ENCODE measurements at places on chromosomes 13 and 19.

- no peak for DNase-seq
These were observed 8.6 kb downstream of the ANO8 start for GRCh38 chr19:17325881-17326594.

- DNase-seq: no peak
These were observed 38.9 kb downstream of the DACH1 start for GRCh38 chr13:71828117-71828516.

DNA sequence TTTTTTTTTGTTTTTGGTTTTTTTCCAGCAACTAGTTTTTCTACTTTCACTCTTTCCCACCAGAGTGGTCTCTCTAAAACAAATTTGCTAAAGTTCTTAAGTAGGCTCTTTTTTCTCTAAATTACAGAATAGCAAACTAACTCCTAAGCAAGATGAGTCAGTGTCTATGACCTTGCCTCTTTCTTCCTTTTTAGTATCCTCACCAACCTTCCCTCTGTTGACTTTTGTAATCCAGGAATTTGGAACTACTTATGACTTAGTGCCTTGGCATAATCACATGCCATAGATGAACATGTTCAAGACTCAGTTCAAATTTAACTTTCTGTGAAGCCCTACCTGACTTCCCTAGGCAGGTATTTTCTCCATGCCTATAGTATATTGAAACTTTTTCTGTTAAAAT is 32.3 kb upstream of the AKAP11 start:
- DNase-seq: no peak

DNA sequence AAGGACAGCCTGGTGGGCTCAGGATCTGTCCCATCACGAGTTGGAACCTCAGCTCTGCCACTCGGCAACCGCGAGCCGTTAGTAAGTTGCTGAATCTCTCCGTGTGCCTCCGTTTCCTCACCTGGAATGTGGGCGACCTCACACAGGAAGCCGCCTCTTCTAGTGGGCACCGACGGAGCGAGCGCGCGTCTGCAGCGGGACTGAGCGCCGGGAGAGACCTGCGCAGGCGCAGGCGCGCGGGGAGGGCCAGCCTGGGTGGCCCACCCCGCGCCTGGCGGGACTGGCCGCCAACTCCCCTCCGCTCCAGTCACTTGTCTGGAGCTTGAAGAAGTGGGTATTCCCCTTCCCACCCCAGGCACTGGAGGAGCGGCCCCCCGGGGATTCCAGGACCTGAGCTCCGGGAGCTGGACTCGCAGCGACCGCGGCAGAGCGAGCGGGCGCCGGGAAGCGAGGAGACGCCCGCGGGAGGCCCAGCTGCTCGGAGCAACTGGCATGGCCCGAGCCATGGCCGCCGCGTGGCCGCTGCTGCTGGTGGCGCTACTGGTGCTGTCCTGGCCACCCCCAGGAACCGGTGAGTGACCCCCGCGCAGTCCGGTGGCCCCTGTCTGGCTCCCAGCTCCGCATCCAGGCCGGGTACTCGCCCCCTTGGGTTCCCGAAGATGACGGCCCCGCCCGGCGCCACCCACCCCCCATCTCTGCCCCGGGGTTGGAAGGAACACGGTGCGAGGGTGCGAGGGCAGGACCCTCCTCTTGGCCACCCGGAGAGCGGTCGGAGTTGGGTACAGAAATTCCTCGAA is at the start of gene PVR:
Gene PVR, plus strand, starts transcription at position 306 of the 797 bp plus-strand sequence. Its CDS starts 187 bp downstream, at position 493.
- DNase-seq: no peak

- DNase-seq: no peak
These were observed 84.0 kb downstream of the ANKRD10 start for GRCh38 chr13:110830800-110831371.

GRCh38 chr13:37715606-37716015 is 117.0 kb upstream of the POSTN start:
- DNase-seq: no peak

DNA sequence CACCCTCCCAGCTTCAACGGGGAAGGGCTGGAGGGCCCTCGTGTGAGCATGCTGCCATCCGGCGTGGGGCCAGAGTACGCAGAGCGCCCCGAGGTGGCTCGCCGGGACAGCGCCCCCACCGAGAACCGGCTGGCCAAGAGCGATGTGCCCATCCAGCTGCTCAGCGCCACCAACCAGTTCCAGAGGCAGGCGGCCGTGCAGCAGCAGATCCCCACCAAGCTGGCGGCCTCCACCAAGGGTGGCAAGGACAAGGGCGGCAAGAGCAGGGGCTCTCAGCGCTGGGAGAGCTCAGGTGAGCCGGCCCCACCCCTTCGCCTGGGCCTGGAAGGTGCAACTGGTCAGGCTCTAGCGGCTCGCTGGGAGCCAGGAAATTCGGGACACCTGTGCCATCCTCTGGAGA is 20.0 kb downstream of the PEX11G start:
- DNase-seq: no peak

All from stimulated activated CD4-positive, alpha-beta T cell treated with anti-CD3 and anti-CD28 coated beads, TNF-alpha, amount 100 ng/mL, for 4 hours (primary cell).